Stimulated activated CD4-positive, alpha-beta T cell treated with anti-CD3 and anti-CD28 coated beads, Interleukin-12 subunit alpha, Interleukin-12 subunit beta, amount 100 ng/mL, for 4 hours (primary cell): ENCODE measurements at places on chromosomes 4 and X.

GRCh38 chr4:81799371-81799770, 327.7 kb upstream of the RASGEF1B start:
- DNase-seq: no peak

DNA sequence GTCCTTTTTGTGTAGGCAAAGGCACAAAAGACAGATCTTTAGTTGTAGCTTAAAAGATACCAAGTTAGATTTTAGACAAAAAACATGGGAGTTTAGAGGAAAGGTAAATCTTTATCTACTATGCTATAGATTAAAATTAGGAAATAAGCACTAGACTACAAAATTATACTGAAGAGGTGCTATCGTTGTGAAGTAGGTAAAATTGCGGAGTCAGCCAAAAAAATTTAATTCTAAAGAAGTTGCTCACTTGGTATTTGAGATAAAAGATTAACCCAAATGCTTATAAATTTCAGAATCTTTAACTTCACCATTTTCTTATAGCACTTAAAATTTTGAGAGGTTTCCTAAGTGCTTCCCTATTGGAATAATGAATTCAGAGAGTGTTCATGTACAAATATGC, 604.1 kb downstream of the GRXCR1 start:
- no peak for DNase-seq

- no peak for DNase-seq
These were observed 673.6 kb upstream of the TENM3 start for GRCh38 chr4:181569553-181569952.

DNA sequence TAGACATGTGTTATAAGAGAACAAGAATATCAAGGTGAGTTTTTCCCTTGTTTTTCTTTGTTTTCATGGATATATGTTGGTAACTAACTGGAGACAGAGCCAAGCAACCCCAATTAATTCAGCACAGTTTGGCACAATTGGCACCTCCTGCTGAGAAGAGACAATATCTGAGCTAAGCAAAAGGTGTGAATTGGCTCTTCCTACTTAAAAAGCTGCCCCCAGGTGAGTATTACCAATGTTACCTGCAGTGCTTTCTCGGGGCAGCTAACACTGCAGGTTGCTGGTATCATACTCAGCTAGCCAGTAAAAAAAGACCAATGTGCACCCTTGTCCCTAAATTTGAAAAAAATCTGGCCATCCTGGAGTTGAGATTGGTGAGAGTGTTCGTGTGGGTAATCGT, 871.2 kb upstream of the TENM3 start:
- no peak for DNase-seq

GRCh38 chrX:72073633-72074032, 58.1 kb downstream of the RTL5 start:
- DNase-seq: no peak

GRCh38 chr4:77193511-77194102, 36.6 kb downstream of the CCNG2 start:
- DNase-seq: peak; percentile 59

DNA sequence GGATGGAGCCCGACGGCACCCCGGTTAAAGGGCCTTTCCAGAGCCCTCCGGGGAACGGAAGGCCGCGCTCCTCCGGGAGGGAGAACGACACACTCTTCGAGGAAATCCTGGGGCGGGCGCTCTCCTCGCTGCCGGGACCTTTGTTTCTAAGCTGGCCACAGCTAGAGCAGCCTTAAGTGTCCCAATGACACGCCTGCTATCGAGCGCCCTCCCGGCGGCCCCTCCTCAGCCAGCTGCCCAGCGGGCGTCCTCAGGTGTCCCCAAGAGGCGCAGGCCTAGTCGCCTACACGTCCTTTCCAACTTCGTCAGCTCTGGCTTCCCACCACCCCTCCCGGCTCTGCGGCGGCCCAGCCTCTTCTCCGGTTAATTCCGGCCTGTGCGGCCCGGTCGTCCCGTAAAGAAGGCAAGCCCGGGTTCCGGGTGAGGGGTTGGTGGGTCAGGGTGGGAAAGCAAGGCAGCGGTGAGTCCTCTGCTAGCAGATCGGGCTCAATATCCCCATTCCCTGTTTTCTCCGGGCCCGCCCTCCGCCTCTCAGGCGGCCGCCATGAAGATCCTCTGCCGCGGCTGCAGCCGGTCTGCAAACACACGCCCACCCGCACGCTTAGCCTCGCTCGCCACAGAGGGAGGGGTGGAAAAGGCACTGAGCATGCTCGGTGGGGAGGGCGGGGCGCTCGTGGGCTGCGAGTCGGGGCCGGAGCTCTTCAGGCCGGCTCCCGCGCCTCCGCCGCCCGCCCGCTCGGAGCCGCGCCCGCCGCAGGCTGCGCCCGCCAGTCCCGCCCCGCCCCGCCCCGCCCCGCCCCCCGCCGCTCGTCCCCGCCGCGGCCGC, at the start of gene RAP1GDS1:
Gene RAP1GDS1 (plus strand): TSS at position 806 of the 826 bp plus-strand sequence. CDS start 182 bp downstream, outside the sequence.
- peak; percentile 93 for DNase-seq

DNA sequence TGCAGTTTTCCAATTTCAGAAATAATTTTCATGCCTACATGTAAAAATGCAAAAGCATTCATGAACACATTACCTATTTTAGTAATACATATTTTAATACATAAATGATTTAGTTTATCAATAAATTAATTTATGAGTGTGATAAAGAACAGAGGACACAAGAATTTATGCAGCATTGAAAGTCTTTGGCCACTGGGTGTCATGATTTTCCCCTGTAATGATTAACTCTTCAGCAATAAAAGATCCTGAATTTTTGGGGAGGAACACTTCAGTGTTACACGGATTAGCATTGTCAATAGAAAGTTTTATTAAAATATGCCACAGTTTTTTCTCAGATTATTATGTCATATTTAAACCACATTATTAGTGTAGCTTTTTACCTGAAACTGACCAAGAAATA, 8.6 kb upstream of the VCX2 start:
- no peak for DNase-seq

- no peak for DNase-seq
These were observed 24.3 kb upstream of the HGFAC start for GRCh38 chr4:3417448-3417847.

DNA sequence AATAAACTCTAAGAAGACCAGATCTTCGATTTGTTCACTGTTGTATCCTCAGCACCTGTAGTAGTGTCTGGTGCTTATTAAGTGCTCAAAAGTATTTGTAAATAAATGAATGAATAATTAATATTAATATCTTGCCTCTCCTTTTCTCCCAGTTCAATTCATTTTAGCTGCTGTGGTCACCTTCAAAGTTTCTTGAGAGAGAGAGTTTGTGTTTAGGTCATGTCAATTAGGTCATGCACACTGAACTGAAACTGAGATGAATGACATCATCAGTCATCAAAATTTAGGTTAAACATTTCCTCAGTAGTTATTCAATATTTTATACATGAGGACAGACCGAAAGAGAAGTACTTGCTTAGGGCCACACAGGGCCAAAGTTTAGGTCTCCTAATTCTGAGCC, 73.5 kb downstream of the ANXA3 start:
- DNase-seq: no peak

GRCh38 chrX:6325437-6325836, 96.8 kb upstream of the NLGN4X start:
- DNase-seq: no peak

DNA sequence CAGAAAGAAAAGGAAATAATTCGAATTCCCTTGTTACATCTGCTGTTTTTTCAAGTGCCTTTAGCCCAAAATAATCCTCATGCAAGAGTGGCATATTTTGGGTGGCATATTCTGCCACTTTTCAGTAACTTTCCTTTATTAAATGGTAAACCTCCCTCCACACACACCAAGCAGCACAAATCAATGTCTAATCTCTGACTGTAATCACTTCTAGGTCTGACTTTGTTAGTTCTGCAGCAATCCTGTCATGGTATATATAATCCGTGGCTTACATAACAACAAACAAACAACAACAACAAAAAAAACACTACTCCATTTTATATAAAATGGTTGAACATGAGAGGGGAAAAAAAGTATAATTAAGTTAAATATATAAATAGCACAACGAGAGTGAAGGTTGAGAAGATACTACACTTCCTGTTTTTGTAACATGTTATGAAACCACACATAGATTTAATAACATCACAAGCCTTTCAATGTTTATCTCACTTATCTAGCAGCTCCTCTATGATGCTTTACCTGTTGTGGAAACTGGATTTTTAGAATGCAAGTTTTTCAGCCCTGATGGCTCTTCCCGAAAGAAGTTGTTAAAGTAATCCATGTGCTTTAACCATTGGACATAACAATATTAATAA, 715.4 kb downstream of the GRXCR1 start:
- no peak for DNase-seq

DNA sequence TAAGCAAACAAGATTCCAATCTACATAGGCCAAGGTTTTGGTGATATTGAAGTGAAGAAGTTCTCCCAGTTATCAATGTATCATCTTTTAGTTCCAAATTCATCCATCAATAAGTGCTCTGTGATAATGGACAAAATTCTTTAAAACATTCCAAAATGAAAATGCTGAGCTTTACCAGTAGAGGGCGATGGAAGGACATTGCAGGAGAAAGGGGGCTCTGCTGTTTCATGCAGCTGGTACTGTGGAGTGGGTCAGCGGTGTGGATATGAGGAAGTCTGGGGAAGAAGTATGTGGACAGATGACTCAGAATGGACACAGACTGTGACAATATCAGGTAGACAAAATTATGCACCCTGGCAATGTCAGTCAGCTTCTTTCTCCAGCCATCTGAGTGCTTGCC, 46.6 kb upstream of the HS6ST2 start:
- no peak for DNase-seq

GRCh38 chrX:65720381-65720964, 53.0 kb downstream of the MSN start:
- no peak for DNase-seq

GRCh38 chrX:154409222-154409871, at the start of gene DNASE1L1:
TSS of gene DNASE1L1 (minus strand) at chrX:154409254. CDS start at chrX:154405568, 3,686 bp downstream.
- no peak for DNase-seq

GRCh38 chrX:30253257-30253656, 6.3 kb downstream of the MAGEB1 start:
- DNase-seq: no peak

DNA sequence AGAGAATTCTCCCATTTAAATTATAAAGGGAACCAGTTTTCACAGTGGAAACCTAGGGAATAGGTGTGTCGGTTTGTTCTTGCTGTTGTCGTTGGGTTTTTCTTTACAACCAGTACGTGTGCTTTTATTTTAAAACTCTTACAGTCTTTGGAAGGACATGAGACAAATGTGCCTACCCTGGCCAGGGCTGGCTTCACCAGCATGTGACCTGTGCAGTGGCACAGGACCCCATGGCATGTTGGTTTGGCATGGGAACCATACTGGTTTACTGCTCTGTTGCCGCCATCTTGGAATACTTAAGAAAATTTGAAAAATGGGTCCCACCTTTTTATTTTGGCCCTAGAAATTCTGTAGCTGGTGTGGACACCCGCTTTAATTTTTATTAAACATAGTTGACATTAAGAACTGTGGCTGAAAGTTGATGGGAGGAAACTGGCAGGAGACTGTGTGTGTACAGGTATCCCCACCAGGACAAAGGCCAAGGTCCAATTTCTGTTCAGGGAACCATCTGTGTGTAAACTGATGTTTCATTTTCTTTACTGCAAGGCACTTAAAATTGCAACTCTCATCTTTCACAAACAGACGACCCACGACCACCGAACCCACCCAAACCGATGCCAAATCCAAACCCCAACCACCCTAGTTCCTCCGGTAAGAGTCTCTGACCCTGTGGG, 28.8 kb downstream of the CD99 start:
- no peak for DNase-seq

DNA sequence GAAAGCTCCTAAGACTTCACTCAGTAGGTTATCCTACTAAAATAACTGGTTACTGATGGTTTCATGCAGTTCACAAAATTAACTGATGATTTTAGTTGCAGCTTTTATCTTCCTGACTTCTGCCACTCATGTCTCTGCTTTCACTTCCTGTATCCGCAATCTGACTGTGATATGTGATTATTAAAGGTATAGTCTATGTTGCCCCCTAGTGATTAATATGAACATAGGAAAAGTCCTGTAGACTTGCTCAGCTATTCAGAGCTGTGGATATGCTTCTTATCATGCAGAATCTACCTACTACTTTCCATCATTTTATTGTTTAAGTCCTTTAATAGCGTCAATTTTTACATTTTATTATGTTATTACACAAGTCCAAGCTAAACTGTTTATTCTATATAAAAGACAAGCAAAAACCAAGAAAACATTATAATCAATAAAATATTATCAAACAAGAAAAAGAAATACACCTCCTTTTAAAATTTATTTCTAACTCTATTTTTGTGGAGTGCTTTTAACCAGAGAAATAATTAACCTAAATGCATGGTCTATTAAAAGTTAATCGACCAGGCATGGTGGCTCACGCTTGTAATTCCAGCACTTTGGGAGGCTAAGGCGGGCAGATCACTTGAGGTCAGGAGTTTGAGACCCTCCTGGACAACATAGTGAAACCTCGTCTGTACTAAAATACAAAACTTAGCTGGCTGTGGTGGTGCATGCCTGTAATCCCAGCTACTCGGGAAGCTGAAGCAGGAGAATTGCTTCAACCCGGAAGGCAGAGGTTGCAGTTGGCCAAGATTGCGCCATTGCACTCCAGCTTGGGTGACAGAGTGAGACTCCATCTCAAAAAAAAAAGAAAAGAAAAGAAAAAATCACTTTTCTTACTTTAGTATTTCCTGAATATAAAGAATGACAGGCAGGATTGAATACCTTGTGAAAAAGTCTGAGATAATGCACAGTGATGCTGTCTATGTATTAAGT, 40.4 kb upstream of the TLR2 start:
- no peak for DNase-seq

- no peak for DNase-seq
These were observed 7.4 kb upstream of the HCCS start for GRCh38 chrX:11103751-11104150.

DNA sequence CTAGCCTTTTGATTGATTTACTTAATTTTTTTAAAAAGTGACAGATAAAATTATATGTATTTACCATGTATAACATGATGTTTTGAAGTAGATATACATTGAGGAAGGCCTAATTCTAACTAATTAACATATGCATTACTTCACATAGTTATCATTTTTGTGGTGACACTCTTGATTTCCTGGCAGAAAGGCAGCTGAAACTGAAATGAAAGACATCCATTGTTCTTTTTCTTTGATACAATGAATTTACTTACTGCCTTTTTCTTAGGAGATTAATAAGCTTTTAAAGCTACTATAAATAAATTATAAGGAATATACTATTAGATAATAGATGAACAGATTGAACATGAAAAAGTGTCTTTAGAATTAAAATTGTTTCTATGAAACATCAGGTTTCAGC, 26.7 kb downstream of the ANKRD50 start:
- DNase-seq: no peak

- no peak for DNase-seq
These were observed 106.6 kb upstream of the PCDH18 start for GRCh38 chr4:137638934-137639333.

DNA sequence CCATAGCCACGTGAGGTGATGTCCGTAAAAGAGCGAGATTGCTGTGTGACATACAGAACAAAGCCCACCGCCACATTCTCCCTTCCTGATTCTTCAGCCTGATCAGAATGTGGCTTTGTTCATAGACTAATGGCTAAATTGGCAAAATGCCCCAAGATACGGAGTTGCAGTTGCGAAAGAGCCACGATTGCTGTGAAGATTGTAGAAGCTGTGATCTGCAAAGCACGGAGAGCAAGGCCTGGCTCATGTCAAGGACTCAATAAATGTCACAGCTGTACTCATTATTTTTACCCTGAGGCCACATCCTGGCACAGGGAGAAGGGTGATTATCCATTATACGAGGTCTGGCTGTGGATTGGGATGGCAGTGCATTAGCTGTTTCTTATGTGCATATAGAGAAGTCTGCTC, 34.2 kb downstream of the ARSD start:
- DNase-seq: no peak

GRCh38 chr4:79907001-79907400, 166.0 kb downstream of the ANTXR2 start:
- DNase-seq: no peak
